ENCODE measurements at places on chromosomes 4 and X.
A peak's percentile ranks its signal among the peaks of the same experiment; 100 is the strongest.

- peak; percentile 77 for DNase-seq
Measured at GRCh38 chrX:107673933-107674479, 45.7 kb downstream of the PRPS1 start.

DNA sequence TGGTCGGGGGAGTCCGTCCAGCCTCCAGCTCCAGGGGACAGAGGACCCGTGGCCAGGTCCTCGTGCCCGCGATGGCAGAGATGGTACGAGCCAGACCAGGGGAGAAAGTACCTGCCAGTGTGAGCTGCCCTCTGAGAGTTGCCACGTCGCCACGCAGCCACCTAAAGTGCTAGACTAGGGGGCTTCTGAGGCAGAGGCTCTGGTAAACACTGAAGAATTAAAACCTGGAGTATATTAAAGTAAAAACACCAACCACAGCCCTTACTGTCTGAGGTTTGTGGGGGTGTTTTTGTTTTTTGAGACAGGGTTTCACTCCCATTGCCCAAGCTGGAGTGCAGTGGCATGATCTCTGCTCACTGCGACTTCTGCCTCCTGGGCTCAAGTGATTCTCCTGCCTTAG lies 60.1 kb upstream of the SORCS2 start:
- DNase-seq = no peak

DNA sequence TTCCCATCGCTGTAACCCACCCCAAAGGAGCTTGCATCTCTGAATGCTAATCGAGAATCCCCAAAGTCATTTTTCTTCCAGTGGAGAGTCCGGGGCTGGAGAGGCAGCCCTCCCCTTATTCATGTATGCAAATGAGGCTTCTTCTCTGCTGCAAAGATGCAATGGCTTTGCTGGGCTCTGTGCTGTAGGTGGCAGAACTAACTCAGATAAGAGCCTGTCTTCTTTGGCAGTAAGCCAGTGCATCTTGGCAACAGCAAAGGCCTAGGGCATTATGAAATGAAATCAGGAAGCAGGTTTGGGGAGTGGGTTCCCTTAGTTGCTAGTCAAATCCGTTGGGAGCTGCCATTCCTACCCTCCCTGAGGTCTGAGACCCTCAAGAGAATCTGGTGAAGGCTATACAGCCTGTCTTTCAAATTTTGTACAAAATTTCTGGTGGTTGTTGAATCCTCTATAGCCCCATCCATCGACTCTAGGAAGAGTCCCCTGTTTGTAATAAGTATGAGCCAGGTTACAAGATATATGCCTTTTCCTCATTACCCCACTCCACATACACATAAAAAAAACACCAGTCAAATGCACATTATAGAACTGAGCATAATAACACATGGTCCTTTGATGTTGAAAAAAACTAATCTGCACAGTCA lies 290.6 kb upstream of the TAPT1 start:
- no peak for DNase-seq

DNA sequence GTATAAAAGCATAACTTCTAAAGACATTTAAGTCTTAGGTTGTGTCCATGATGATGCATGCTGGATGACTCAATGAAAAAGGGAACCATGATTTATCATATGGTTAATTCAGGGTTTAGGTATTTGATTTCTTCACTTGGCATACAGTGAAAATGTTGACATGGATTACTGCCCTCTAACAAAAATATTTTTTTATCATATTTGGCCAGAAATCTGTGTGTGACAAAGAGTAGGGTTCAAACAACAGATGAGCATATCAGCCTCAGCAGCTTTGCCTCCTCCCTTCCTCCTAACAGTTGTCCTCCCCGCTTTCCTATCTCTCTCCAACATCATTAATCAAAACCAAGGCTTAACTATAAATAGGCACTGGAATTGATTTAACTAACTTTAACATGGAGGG lies 46.3 kb downstream of the ARHGAP6 start:
- DNase-seq = no peak

DNA sequence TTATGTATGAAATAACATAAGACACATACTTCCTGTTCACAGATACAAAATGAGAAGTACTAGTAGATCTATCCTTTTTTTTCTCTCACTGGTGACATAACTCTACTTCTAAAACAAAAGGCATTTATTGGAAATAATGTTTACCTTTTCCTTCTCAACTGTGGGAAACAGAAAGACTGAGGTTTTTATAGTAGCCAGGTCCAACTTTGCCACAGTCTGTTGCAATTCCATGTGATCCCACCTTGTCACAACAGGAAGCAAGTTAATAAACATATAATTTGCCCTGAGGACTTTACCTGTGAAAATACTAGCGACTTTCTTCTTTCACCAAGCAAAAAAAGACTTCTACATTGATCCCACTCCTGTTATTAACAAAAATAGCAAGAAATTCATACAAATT lies 475.8 kb downstream of the PDGFC start:
- DNase-seq = no peak

DNA sequence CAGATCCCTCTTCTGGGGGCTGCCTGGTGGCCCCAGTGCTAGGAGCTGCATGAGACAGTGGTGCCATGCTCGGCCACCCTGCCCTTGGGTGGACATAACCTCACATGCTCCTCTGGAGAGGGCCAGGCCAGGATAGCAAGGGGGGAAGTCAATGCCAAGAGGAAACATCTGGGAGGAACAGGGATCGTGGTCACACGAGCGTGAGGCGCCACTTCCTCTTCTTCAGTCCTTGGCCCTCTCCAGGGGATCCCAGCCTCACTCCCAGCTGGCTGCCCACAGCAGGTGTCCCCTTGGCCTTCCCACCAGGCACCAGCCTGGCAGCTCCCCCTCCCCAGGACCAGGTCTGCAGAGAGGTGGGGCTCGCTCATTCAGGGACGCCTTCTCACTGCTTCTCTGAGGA lies 28.6 kb downstream of the TBC1D14 start:
- no peak for DNase-seq

DNA sequence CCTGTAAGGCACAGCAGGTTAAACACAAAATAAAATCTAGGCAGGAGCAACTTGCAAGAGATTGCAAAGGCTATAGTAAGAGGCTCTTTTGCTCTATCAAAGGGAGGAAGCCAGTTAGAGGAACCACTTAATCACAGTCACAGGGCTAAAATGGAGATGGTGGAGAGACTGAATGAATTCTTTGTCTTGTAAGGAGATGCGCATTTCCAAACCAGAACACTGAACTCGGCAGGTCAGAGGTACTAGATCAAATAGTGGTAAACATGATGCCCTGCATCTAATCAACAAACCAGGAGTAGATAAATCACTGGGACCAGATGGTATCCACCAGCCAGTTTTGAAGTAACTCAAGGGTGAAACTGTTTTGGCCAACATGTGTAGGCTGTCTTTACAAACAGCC lies 55.8 kb downstream of the GPC4 start:
- DNase-seq = no peak
